ENCODE measurements at places on chromosomes 7 and 10. TPM values are rescaled to one million over a fixed set of nuclear protein-coding genes. Genes with fewer than 3 reads are reported as not detected.

- H3K36me3 ChIP-seq: no peaks in the 10 kb centered on the region
- no peak overlapping the region for H3K4me3 ChIP-seq
- no peak overlapping the region for H3K27ac ChIP-seq
- peaks cover 6% of the 10 kb centered on the region for H3K4me1 ChIP-seq
These were observed 681 bp upstream of the SPOCK2 start for GRCh38 chr10:72088889-72089575.

- no peaks in the 10 kb centered on the region for H3K4me1 ChIP-seq
- no peaks in the 10 kb centered on the region for H3K36me3 ChIP-seq
- H3K27me3 ChIP-seq: peaks cover 9% of the 10 kb centered on the region
- H3K27ac ChIP-seq: no peak overlapping the region
These were observed 402.3 kb downstream of the TYW1 start for GRCh38 chr7:67398916-67399315.

Gene NME8
- not detected for total RNA-seq

Gene EPHA1
- total RNA-seq: 0.25 TPM

DNA sequence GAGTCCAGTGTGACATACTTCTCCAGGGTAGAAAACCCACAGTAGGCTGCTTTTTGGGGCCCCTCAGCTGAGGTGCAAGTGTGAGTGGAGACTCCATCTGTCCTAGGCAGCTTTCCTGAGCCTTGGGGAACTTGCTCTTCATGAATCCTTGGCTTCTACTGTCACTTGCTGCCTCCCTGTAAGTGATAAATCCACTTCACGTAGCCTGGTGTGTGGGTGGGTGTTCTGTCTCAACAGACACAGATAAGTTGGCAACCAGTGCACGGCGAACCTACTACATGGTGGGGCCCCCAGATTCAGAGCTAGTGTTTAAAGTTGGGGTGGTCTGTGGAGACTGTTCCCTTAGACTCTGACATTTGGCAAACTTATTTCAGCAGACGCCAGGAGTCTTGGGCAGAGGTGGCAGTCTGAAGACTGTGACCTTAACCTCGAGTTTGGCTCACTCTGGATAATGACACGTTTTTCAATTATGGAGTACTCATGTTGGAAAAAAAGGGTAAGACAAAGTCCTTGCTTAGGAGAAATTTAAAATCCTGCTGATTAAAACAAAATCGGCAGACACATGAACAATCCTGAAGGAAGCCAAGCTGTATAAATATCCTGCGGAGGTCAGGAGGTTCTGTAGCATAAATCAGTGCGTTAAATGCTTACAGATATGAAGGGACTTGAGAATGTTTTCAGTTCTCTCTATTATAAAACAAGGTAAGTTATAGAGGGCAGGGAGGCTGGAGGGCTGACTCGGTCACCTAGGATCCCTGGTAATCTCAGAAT lies 376.9 kb downstream of the PHTF2 start:
- no peaks in the 10 kb centered on the region for H3K36me3 ChIP-seq
- H3K27me3 ChIP-seq: peaks cover 5% of the 10 kb centered on the region
- H3K4me3 ChIP-seq: no peak overlapping the region
- no peak for DNase-seq
- no peaks in the 10 kb centered on the region for H3K4me1 ChIP-seq

Gene LHFPL3
- total RNA-seq: not detected

Gene SPDYE1
- total RNA-seq: not detected

- no peak overlapping the region for H3K4me3 ChIP-seq
- H3K27ac ChIP-seq: no peak overlapping the region
- no peaks in the 10 kb centered on the region for H3K36me3 ChIP-seq
- no peaks in the 10 kb centered on the region for H3K27me3 ChIP-seq
These were observed 54.7 kb downstream of the LRRC72 start for GRCh38 chr7:16581286-16581685.
